Fibroblast of pulmonary artery (primary cell): ENCODE measurements at places on chromosomes 12 and 14.

- no peak for DNase-seq
Observed at GRCh38 chr12:110256780-110257431, 24.1 kb upstream of the ATP2A2 start.

DNA sequence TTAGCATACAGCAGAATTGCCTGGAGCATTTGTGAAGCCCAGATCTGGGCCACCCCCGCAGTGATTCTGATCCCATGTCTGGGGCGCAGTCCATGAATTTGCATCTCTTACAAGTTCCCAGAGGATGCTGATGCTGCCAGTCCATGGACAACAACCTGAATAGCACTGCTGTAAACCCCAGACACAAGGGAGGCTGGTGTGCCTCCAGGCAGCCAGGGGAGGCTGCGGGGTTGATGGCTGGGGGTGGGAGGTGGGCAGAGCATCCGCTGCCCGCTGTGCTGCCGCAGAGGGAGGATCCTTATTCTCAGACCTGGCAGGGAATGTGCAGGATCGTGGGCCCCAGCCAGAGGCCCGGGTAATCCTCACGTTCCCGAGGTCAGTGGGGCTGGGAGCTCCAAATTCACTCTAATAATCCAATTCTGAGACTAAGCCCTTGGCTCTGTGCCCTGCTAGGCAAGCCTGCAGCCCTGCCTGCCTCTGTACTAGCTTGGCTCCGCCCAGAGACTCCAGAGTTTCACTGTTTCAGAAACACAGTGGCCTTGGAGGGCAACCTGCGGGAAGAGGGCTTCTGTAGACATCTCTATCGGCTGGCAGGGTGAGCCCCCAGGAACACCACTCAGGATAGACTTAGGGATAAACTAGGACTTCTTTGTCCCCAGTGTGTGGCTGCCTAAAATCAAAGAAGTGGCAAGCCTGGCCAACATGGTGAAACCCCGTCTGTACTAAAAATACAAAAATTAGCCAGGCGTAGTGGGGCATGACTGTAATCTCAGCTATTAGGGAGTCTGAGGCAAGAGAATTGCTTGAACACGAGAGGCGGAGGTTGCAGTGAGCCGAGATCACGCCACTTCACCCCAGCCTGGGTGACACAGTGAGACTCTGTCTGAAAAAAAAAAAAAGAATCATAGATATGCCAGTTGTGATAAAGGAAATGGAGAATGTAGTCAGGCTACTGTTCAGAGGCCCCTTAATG, 17.8 kb upstream of the MLEC start:
- DNase-seq, result peak; percentile 35

- DNase-seq, result peak; percentile 76
Observed at GRCh38 chr12:63068857-63069442, 82.1 kb downstream of the AVPR1A start.

- no peak for DNase-seq
Observed at GRCh38 chr12:2082321-2082720, 29.5 kb downstream of the CACNA1C start.

DNA sequence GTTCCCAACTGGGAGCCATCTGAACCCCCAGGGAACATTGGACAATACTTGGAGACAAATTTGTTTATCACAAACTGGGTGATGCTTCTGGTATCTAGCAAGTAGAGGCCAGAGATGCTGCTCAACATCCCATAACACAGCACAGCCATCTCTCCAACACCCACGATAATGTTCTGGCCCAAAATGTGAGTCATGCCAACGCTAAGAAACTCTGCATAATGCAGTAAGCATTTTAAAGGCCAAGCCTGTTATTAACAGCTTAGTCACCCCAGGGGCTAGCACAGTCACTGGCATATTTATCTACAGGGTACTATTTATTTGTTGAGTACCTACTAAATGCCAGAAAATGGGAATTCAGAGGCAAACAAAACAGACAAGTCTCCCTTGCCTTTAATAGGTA, 873.1 kb upstream of the TMEM132C start:
- DNase-seq, result peak; percentile 25

DNA sequence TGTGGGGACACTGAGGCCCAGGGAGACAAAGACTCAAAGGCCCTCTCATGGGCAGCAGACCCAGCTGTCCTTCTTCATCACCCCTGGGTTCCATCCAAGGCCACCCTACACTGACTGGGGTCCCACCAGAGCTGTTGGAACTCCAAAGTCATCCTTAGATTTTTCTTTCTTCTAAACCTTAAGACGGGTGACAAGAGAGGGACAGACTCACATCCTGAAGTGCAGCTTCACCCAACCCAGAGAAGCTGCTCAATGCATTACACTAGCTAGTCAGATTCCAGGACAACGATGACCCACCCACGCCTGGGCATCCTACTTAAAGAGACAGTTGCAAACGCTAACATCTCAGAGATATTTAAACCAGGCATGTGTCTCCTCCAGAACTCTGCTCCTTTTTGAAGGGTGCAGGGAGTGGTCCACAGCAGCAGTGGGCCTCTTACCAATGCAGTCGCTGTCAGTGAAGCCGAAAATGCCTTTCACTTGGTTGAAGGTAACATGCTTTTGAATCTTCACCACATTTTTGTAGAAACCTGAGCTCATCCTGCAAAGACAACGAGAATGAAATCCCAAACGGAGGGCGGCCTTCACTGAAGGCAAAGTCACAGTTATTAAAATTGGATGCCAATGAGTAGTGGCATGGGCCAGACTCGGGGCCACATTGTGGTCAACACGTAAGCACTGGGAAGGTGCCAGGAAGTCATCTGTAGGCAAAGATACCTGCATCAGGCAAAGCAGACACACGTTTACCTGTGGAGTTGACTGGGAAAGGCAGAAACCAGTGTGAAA, 23.4 kb downstream of the SLC25A47 start:
- DNase-seq, result no peak

- no peak for DNase-seq
Observed at GRCh38 chr14:60681271-60681670, 32.0 kb upstream of the SIX1 start.

GRCh38 chr12:112165624-112166023, 40.3 kb downstream of the TRAFD1 start:
- no peak for DNase-seq

DNA sequence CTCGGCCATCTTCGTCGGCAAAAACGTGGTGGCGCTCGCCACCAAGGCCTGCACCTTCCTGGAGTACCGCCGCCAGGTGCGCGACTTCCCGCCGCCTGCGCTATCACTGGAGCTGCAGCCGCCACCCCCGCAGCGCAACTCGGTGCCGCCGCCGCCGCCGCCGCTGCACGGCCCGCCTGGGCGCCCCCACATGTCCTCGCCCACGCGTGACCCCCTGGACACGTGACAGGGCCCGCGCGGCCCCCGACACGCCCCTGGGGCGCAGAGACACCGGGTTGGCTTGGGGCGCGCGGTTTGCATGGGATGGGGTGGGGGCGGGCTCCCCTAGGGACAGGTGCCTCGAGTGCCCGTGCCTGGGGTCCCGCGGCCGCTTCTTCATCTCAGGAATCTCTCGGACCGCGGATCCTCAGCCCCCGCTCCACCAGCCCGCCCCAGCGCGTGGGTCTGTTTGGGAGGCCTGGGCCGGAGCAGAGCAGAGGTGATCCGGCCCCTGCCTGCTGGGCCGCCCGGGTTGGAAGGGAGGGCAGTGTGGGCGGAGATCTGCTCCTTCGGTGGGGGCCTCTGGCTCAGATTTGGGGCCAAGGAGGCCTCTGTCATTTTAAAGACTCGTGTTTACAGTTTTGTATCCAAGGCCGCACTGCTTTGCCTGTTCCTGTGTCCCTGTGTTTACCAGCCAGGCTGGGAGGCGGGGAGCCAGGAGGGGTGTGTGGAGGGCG, 3.3 kb downstream of the TMEM121 start:
- no peak for DNase-seq
